Cortex of kidney (tissue), 1 donor: ENCODE measurements at places on chromosomes 5 and 9.

DNA sequence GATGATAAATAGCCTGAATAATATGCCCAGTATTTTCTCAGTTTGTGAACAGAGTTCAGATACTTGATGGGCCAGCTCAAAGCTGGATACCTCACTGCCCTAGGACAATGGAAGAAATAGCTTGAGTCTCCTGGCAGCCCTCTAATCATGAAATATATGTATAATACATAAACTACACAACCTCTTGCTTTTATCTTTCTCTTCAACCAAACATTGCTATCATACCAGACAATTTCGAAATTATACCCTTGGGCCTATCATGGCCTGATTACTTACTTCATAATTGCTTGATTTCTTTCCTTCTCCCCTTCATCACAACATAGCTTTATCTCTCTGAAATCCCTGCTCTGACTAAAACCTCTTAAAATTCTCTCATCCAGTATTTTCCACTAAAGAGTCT is 1144.9 kb upstream of the C9orf72 start:
- no peak for DNase-seq

DNA sequence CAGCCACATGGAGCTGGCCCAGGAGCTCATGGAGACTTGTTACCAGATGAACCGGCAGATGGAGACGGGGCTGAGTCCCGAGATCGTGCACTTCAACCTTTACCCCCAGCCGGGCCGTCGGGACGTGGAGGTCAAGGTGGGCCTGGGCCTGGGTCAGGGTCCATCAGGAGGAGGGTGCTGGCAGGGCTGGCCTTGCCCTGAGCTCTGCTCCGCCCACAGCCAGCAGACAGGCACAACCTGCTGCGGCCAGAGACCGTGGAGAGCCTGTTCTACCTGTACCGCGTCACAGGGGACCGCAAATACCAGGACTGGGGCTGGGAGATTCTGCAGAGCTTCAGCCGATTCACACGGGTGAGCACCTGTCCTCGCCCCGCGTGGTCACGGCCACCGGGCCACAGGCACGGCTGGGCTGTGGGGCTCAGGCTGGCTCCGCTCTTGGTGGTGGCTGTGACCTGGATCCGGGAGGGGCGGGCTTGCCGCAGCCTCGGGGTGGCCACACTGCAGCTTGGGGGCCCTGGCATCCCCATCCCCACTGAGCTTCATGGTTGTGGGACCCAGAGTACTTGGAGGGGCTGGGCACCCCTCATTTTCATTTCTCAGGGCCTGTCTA is 7.1 kb downstream of the DPP7 start:
- no peak for DNase-seq

GRCh38 chr9:104572612-104573011 is 3.6 kb downstream of the OR13C8 start:
- no peak for DNase-seq

DNA sequence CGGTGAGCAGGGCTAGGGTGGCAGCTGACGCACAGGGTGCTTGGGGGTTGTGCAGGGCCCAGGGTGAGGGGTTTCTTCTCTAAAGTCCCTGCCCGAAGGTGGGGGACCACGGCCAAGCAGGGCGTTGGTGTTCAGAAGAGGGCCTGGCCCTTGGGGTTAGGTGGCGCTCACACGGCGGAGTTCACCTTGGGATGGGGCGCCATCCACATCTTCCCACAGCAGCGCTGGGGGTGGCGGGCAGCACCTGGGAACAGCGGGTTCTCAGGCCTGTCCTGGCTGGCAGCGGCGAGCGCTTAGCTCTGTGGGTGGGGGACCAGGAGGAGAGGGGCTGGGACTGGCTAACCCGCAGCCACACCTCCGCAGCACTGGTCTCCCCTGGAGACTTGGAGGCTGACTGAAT is 6.1 kb downstream of the GPSM1 start:
- DNase-seq: no peak

DNA sequence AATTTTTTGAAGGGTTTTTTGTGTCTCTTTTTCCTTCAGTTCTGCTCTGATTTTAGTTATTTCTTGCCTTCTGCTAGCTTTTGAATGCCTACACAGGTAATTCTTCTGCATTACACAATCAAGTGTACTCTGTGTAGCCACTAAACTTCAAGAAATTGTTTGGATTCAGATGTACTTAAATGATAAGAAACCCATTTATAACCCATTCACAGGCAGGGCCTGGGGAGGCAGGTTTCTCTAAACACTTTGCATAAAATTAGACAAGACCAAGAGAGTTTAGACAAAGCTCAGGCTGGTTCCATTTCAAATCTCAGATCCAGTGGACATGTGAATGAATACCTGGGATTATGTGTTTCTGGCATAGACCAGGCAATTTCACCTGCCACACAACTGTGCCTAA is 41.3 kb upstream of the SEMA5A start:
- no peak for DNase-seq

- DNase-seq: no peak
Observed at GRCh38 chr9:128242828-128243214, 33.0 kb downstream of the GOLGA2 start.

GRCh38 chr5:92674321-92674720 is 906.7 kb downstream of the NR2F1-AS1 start:
- DNase-seq: no peak

DNA sequence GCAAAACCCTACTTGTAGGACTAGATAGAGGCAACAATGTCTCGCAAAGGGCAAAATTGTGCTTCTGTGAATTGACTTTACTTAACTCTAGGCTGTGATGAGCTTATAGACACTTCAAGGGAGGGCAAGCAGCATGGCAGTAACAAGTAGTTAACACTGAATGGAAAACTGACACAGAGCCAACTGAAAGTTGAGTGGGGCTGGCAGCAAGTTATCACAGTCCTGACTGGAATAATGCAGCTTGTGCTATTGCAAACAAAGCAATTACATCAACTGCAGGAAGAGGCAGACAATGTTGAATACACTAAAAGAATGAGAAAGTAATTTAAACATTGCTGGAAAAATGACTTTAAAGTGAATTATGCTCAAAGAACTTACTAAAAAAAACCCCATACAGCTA is 62.2 kb downstream of the RNF38 start:
- DNase-seq: no peak

- DNase-seq: no peak
Observed at GRCh38 chr5:111954516-111955395, 197.8 kb upstream of the NREP start.

GRCh38 chr9:29214690-29215253 is 1641.5 kb upstream of the C9orf72 start:
- DNase-seq: no peak

- DNase-seq: no peak
Observed at GRCh38 chr5:42940853-42941252, 99.3 kb downstream of the ANXA2R start.

- DNase-seq: no peak
Observed at GRCh38 chr5:111935835-111936234, 178.8 kb upstream of the NREP start.

- no peak for DNase-seq
Observed at GRCh38 chr5:173670130-173670651, 53.7 kb upstream of the BOD1 start.

DNA sequence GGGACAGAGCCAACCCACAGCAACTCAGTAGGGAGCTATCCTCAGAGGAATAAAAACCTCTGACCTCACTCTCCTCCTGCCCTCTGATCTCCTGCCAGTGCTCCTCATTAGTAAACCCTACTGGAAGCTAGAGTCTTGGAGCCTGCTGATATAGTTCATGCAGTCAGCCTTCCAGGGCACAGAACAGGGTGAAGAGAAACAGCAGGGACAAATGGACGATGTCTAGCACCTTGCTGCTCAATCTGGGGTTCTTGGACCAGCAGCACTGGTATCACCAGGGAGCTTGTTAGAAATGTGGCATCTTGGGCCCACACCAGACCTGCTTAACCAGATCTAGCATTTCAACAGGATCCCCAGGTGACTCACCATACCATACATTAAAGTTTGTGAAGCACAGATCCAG is 5.5 kb upstream of the GALNT12 start:
- DNase-seq: no peak

GRCh38 chr5:180423133-180423532 is 70.0 kb upstream of the GFPT2 start:
- no peak for DNase-seq
